Activated T-cell treated with anti-CD3 and anti-CD28 coated beads for 4 hours (primary cell): ENCODE measurements at places on chromosomes 6 and 20.

- no peak for DNase-seq
Measured at GRCh38 chr6:10861086-10861485, 20.8 kb downstream of the GCM2 start.

DNA sequence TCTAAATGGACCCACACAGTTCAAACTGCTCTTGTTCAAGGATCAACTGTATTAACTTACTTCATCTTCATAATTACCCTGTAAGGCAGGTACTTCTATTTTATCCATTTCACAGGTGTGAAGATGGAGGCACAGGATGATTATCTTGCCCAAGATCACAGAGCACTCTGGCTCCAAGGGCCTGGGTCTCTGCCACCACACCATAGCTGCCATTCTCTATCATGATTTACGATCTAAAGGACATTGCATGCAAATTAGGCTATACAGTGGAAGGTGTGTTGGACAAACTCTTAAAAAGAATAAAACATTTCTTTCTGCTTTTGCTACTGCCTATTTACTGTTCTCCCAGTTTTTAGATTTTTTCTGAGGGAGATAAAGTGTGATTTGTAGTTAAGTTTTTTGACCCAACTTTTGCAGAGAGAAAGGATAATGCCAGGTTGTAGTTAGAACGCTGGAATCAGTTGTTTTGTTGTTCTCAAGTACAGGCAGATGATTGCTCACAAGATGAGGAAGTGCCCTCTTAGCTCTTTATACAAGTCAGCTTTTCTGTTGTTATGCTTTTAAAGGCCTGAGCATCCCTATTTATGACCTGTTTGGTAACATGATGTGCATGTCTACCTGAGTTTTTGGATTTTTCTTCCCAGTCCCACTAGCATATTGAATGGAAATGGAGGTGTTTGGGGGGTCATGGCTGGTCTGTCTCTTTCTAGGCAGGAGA lies 247.9 kb downstream of the ZFAND3 start:
- DNase-seq = no peak

DNA sequence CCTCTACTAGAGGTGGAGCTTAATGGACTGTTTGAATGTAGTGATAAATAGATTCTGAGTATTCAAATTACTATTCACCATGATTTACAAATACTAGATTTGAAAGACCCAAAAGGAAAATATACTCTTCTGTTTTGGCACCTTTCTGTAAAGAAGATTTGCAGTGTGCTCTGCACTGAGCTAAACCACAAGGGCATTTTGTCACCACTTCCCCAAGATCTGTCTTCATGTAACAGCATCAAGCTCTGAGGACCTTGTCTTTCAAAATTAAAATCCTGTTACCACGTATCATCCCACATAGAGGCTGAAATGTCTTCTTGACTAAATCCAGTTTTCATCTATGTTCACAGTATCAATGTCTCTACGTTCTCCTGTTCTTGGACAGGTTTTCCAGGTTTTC lies 3.3 kb upstream of the PGK2 start:
- DNase-seq = no peak

GRCh38 chr20:62941792-62942191 lies 3.8 kb downstream of the GID8 start:
- DNase-seq = no peak

DNA sequence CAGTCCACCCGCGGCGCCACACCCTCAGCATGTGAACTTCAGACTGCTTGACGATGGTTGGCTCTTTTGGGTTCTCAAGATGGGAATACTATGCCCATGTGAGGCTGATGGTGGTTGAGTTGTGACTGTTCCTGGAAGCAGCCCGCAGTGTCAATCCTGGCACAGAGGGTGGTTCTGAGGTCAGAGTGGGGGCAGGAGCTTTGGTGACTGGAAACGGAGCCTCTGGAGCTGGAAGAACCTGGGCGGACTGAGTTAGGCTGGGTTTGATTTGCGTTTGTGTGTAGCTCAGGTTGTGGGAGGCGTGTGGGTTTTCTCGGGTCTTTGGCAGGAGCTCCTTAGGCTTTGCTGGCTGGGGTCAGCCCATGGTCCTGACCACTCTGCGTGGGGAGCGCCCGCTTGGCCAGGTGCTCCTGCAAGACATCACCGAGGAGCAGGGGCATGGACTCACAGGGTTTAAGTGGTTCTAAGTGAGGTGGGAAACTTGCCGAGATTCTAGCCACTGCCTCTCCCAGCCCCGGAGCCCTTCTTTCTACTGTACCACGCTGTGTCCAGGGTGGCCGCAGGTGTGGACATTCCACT lies 37.3 kb upstream of the SLC22A1 start:
- DNase-seq = no peak

GRCh38 chr20:56358600-56359211 lies at the start of gene FAM210B:
FAM210B (plus strand) TSS chr20:56358974; CDS start chr20:56359006, 32 bp downstream.
- DNase-seq = peak; percentile 64

GRCh38 chr20:37395410-37395797 lies 49.5 kb downstream of the SRC start:
- no peak for DNase-seq

DNA sequence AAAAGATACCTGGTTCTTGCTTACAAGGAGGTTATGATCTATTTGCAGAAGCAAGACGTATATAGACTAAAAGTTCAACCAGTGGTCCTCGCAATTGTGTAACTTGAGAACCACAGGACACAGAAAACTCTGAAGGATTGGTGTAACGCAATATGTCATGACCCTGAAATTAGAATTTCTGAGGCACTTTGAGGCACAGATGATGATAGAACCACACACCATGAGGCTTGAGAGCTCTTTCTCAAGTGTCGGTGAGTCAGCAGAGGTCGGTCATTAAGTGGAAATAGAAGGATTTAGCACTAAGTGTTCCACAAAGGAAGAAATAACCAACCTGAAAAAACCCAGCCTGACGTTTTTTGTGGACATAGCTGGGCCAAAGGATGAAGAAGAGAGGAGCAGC lies 15.3 kb upstream of the CCN2 start:
- no peak for DNase-seq

GRCh38 chr6:53861518-53861917 lies 66.7 kb downstream of the LRRC1 start:
- DNase-seq = no peak

DNA sequence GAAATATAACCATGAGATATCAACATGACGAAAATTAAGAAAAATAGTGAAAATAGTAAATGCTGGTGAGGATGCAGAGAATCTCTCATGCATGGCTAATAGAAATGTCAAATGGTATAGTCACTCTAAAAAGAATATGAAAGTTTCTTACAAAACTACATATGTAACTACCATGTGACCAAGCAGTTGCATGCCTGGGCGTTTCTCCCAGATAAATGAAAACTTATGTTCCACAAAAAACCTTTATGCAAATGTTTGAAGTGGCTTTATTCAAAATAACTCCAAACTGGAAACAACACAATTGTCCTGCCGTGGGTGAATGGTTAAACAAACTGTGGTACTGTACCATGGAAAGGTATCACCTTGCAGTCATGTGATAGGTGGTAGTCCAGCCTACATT lies 112.4 kb downstream of the HDGFL1 start:
- no peak for DNase-seq

- DNase-seq = no peak
Measured at GRCh38 chr20:57872816-57873409, 163.1 kb upstream of the PMEPA1 start.

GRCh38 chr6:87093199-87093598 lies 1.7 kb downstream of the CGA start:
- DNase-seq = no peak

GRCh38 chr20:23381876-23382275 lies 19.9 kb downstream of the GZF1 start:
- DNase-seq = no peak

- DNase-seq = peak; percentile 24
Measured at GRCh38 chr6:2971420-2972218, at the start of gene SERPINB6. SERPINB6 (minus strand) TSS chr6:2971567; CDS start chr6:2959332, 12,235 bp downstream.

DNA sequence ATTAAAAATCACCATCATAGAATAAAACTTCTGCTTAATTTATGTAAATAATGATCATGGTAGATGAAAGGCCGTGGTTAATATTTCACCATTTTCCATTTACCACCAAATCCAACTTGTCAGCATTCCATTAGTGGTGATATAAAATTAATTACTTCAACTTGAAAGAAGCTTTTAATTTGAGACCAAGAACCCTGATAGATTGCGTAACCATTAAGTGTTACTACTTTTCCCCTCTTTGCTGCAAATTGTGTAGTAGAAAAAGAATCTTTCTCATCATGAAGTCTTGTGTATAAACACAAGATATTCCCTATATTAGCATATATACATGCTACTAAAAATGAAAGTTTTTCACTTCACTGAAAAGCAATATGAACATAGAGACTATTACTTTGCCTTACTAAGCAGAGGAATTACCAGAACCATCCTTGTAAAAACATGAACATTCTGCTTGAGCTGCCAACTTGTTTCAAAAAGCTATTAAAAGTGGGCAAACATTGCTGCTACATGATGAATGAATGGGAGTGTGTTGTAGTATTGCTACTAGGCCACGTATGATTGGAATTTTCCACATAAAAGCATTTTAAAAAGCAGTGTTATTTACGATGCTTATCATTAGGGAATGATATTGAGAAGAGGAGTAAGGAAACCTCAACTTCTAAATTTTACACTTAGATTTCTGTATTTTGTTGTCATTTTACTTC lies 35.0 kb downstream of the STX11 start:
- DNase-seq = no peak

GRCh38 chr6:30685157-30686008 lies 1.1 kb downstream of the PPP1R18 start:
- no peak for DNase-seq

DNA sequence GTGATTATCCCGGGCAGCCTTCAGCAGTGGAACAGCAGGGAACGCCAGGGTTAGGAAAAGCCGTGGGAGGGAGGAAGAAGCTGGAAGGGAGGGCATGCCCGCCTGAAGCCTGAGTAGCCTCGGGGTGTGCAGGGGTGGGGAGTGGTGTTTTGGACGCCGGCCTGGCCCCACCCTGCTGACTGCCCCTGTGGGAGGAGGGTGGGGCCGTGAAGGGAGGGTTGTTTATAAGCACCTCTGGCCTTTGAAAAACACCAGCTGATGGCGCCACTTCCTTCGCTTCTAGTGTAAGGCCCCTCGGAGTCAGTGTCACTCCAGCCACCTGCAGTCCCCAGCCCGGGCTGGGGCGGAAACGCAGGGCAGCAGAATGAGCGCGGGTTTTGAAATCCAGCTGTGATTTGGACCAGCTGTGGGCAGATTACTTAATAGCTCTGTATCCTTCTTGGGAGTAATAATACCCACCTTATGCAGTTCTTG lies 52.8 kb upstream of the BMP6 start:
- DNase-seq = no peak

DNA sequence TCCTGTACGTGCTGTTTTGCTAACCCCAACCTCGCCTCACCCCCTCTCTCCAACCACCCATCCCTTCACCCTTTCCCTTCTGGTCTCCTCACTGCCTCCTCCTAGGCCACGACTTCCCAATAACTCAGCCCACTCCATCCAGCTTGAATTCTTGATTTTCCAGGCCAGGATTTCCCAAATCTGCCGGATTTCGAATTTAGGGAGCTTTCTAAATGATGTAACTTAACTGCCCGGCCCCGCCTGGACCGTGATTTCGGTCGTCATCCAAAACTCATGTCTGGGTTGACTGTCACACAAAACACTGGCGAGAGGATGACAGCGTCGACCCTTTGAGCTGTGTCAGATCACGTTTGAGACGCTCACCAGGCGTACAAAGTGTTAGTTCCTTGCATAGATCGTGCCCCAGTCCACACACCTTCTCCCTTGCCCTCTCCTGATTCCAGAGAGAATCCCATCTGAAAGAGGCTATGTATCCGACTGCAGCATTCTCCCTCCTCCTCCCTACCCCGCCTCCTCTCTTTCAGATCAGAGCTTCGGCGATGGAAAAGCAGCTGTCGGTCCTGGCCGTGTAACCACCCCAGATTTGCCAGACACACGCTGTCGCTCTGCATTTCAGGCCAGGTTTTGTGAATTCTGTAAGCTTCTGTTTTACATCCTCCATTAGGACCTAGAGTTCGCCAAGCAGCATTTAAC lies 168.2 kb downstream of the GPX5 start:
- DNase-seq = no peak

DNA sequence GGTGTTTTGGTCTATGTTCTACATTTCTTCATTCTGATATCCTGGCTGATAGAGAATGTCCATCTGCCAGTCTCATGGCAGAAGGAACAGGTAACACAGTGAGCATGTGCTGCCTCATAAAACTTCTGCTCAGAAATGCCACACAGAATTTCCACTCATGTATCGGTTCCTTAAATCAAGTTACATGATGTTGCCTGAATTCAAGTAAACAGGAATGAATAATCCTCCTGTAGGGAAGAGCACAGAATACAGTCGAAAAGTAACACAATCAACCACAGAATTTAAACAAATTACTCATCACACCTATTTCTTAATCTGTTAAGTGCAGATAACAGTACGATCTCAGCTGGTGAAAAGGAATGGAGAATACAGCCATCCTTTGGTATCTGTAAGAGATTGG lies 74.7 kb downstream of the FAM217A start:
- no peak for DNase-seq

- DNase-seq = no peak
Measured at GRCh38 chr6:71238351-71238750, 50.3 kb upstream of the OGFRL1 start.

DNA sequence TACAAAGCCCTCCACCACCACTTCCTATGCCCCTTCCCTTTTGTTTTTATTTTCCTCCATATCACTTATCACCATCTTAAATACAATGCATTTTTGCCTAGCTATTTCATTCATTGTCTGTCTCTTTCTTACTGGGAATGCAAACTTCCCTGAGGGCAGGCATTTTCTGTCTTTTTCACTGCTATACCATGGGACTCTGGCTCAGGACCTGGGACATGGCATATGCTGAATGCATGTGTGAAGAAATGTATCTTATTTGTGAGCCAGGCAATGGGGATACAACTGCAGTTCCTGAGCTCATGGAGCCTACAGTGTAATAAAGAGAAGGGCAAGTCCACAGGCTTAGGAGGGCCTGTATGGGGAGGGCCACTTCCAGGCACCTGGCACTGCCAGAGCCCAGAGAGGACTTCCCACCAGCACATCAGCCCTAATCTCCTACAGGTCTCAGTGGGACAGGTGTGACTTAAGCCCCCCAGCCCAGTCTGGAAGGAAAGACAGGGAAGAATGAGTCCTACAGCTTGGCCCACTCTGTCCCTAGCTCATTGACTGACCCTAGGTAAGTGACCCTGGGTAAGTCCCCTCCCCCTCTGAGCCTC lies 43.2 kb downstream of the TFEB start:
- no peak for DNase-seq

GRCh38 chr20:2130062-2130591 lies 28.5 kb downstream of the STK35 start:
- DNase-seq = no peak

- no peak for DNase-seq
Measured at GRCh38 chr6:138323821-138324220, 53.9 kb upstream of the SMIM28 start.

GRCh38 chr20:60512443-60512842 lies 554.2 kb downstream of the CDH26 start:
- DNase-seq = no peak
